ENCODE measurements at places on chromosomes 4 and X. TPM values are rescaled to one million over a fixed set of nuclear protein-coding genes. Genes with fewer than 3 reads are reported as not detected.

GRCh38 chrX:11698702-11699101, 33.0 kb upstream of the ARHGAP6 start:
- DNase-seq = no peak

TRIM60 gene
- total RNA-seq = not detected

RTL3 gene
- 0.12 TPM for total RNA-seq

PFKFB1 gene
- not detected for total RNA-seq

DNA sequence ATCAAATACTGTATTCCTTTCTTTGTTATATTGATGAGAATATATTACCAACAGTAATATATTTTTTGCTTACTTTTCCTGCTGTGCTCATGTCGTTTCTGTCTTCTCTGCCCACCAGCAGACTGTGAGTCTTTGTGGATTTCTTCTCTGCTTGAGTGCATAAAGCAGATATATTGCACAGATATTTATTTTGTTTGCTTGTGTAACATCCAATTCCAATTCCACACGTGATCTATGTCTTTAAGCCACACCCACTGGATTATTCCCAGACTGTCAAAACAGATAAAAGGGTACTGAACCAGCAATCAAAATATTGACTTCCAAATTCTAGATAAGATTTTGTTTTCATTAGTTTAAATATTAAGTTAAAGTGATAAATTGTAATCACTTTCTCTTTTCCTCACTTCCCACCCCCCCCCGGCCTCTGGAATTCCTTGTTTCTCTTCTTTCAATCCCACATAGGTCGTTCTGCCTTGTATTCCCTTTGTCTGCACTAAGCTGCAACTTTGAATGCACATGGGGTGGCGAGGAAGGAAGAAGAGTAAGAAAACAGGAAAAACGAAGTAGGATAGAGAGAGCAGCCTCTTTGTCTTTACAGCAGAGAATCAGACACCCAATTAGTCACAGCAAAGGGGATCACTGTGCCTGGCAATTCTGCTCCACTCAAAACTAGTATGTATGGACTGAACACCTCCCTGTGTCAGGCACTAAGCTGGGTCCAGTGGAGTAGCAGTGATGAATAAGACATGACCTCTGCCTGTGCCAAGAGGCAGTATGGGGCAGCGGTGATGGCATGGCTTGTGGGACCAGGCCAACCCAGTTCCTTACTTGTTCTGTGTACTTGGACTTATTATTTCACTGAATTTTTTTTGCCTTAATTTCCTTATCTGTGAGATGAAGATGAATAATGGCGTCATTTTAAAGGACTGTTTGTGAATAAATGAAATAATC, at the start of gene ADH1B:
TSS of gene ADH1B (minus strand) at position 161 of the 951 bp plus-strand sequence. CDS start at position 91, 70 bp downstream.
- DNase-seq = no peak

DSPP gene
- total RNA-seq = not detected

EFHC2 gene
- total RNA-seq = 9.5 TPM

- no peak for DNase-seq
Observed at GRCh38 chr4:80249144-80249543, 17.3 kb upstream of the FGF5 start.

DNA sequence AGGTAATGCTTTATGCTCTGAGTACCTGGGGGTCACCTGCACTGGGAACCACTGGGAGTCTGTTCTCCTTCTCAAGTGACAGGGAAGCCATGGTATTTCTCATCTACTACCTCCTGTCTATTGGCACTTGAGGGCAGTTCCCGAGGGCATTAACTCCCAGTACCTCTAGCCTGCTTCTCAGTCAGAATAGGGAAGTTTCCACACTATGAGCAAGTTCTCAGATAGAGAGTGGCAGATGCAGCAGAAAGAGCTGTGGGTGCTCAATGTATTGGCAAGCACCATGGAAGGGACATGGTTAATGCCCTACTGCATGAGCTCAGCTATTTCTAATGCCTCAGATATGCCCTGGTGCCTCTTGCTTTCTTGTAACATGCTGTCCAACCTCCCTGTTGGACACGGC, 74.1 kb downstream of the ANOS1 start:
- DNase-seq = no peak

GYG2 gene
- total RNA-seq = 4.5 TPM

Data from right cardiac atrium (tissue), 5 donors.